ENCODE measurements at places on chromosomes 13 and 19.

DNA sequence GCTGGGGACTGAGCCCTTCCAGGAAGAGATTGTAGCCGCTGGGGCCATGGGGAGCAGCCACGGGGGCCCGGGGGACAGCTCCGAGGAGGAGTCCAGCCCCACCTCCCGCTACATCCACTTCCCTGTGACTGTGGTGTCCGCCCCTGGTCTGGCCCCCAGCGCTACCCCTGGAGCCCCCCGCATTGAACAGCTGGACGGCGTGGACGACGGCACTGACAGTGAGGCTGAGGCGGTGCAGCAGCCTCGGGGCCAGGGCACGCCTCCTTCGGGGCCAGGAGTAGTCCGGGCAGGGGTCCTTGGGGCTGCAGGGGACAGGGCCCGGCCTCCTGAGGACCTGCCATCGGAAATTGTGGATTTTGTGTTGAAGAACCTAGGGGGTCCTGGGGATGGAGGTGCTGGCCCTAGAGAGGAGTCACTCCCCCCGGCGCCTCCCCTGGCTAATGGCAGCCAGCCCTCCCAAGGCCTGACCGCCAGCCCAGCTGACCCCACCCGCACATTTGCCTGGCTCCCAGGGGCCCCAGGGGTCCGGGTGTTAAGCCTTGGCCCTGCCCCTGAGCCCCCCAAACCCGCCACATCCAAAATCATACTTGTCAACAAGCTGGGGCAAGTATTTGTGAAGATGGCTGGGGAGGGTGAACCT lies 9.6 kb downstream of the IGFLR1 start:
- DNase-seq: no peak

DNA sequence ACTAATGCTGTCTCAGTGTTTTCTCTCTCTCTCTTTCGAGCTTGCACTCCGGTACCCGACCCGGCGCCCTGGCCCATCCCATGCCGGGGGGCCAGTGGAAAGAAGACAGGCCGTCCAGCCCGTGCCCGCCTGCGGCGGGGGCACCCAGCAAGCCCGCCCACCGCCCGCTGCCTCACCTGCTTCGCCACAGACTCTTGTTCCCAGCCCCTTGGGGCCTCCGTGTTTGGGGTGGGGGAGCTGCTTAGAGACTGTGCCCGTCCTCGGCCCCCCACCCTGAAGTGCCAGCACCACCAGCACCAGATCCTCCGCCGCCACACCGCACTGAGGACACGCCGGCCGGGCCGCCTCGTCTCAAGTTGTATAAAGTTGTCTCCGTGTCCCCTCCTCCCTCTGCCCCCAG lies 2.4 kb downstream of the LENG9 start:
- no peak for DNase-seq

DNA sequence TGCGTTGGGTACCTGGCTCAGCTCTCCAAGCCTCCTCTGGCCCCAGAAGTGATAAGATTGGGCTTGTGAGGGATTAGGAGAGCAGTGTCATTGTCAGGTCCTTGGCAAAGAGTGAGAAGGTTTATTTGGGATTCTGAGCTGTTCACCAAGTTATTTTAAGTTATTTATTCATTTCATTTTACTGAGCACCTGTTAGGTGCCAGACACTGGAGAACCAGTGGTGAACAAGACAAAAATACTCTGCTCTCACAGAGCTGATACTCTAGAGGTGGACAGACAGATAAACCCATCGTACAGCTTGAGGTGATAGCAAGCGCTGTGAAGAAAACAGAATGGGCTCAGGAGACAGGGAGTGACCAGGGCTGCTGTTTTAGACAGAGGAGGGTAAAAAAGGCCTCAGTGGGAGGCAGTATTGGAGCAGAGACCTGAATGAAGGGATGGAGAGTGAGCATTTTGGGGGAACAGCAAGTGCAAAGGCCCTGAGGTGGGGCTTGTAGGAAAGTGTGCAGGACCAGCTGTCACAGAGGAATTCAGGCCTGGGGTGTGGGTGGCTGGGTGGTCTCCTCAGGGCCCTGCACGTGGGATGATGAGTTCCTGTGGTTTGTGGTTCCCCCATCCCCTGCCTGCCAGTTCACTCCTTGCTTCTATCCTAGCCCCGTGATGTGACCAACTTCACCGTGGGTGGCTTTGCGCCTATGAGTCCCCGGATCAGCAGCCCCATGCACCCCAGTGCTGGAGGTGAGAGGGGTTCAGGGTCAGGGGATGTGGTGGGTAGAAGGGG lies 8.7 kb upstream of the TIMM50 start:
- no peak for DNase-seq

- DNase-seq: no peak
Observed at GRCh38 chr19:3765121-3765520, 2.6 kb downstream of the MRPL54 start.

DNA sequence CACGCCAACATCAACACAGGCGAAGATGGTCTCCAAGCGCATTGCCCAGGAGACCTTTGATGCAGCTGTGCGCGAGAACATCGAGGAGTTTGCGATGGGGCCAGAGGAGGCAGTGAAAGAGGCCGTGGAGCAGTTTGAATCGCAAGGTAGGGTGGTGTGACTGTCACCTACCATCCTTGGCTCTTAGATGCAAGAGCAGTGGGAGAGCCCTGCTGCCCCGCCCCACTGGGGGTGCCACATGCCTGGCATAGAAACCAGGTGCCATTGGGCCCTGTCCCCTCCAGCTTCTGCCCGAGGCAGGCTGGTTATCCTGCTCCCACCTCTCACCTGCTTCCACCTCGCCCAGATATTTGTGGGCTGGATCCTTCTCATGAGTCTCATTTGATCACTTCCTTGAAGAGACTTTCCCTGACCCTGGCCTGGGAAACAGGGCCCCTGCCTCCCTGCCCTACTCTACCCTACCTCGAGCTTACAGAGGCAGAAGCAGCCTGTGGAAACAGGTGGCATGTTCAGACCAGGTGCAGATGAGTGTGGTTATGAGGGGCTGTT lies 9.4 kb downstream of the ARMC6 start:
- no peak for DNase-seq

DNA sequence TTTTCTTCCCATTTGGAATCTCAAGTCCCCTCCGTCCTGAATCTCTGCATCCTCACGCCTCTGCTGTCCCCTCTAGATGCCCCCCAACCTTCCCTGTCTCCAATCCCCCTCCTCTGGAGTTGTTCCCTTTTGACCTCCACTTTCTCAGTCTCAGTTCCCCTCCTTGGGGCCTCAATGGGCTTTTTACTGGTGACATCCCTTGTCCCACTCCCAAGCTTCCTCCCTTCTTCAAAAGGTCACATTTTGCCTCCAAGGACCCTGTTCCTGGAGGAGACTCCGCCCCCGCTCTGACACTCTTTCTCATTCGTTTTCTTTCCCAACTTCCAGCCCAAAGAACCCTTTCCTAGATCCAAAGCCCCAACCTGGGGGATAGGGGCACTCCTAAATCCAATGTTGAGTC lies 1.0 kb downstream of the AP2S1 start:
- no peak for DNase-seq

- no peak for DNase-seq
Observed at GRCh38 chr13:44669534-44669933, 93.4 kb upstream of the TSC22D1 start.

- no peak for DNase-seq
Observed at GRCh38 chr13:32676242-32676641, 90.0 kb downstream of the PDS5B start.

- no peak for DNase-seq
Observed at GRCh38 chr13:98480915-98481877, 95.7 kb downstream of the STK24 start.

- no peak for DNase-seq
Observed at GRCh38 chr19:17473041-17473440, 2.7 kb downstream of the SLC27A1 start.

- DNase-seq: no peak
Observed at GRCh38 chr13:20258963-20259288, 26.8 kb upstream of the GJB6 start.

- no peak for DNase-seq
Observed at GRCh38 chr13:20473139-20473538, 52.5 kb downstream of the CRYL1 start.

GRCh38 chr13:93477238-93477637 lies 250.6 kb downstream of the GPC6 start:
- no peak for DNase-seq

- no peak for DNase-seq
Observed at GRCh38 chr13:30446126-30446500, 19.6 kb downstream of the HMGB1 start.

- DNase-seq: no peak
Observed at GRCh38 chr19:47742634-47743033, 2.7 kb upstream of the NOP53 start.

GRCh38 chr13:36814465-36814864 lies 4.6 kb upstream of the RFXAP start:
- DNase-seq: no peak

- no peak for DNase-seq
Observed at GRCh38 chr13:60838581-60838980, 441.6 kb downstream of the TDRD3 start.

DNA sequence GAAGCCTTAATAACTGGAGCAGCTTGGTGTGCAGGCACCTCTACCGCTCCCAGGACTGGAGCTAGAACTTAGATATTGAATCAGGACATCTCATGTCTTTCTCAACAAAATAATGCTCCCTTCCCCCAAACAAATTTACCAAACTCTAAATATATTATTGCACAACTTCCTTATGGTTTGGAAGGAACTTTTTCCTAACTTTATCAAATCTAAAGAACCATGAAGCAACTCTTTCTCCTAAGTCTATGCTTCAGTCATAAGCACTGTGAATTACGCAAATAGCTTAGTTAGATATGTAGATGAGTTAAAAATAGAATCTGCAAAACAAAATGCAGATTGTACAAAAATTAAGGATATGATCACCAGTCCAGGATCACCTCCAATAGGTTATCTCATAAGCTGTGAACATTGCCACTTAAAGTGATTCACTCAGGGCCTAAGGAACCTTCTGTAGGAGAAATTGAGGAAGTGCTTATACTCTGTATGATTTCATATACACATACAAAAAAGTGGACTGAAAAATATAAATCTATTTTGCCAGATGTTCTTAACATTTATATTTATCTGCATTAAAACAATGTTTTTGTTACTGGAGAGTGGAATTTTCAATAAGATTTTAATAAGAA lies 20.4 kb upstream of the MAB21L1 start:
- no peak for DNase-seq

- DNase-seq: no peak
Observed at GRCh38 chr19:49602806-49603205, 11.8 kb downstream of the PRR12 start.

DNA sequence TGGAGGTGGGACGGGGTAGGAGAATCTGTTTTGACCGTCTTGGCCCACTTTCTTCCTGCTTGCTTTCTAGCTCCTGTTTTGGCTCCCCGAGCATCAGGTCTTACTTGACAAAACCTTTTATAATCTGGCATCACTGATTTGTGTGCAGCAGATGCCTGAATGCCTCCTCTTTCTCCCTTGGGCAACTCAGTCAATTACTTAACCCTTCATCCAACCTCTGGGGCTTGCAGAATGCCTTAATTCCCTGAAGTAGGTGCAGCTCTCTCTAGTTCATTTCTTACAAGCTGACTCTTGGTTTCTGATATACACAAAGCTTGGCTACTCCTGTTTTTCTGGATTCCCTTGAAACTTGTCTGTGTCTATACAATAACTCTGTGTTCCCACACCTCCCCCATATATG lies 5.7 kb upstream of the NUP58 start:
- DNase-seq: no peak

GRCh38 chr19:46896076-46896794 lies 35.4 kb downstream of the ARHGAP35 start:
- no peak for DNase-seq

GRCh38 chr13:29402166-29402636 lies 193.3 kb downstream of the SLC7A1 start:
- DNase-seq: no peak

All from stimulated activated CD4-positive, alpha-beta T cell treated with anti-CD3 and anti-CD28 coated beads, TNF-alpha, amount 100 ng/mL, for 1 hour (primary cell).